NCI-H460 (cell line): ENCODE measurements at places on chromosomes 13 and 19.

DNA sequence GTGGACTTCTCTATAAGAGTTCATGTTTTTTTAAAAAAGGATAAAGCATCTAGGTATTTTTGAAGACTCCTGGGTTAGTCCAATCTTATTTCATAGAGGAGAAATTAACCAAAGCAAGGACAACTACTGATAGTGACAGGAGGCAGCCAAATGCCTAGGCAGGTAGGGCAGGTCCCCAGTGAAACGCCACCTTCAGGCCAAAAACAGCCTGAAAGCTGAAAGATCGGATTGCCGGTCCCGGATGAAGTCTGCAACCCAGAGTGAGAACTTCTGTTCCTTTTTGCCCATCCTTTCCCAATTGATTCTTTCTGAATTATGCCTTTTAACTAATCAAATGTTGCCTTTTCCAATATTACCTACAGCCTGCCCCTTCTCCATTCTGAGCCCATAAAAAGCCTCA lies 6.1 kb upstream of the GGACT start:
- no peak for DNase-seq

GRCh38 chr19:43362179-43362578 lies 8.7 kb downstream of the CD177 start:
- DNase-seq = no peak

- DNase-seq = no peak
Observed at GRCh38 chr13:49584771-49585182, 581 bp downstream of the RCBTB1 start.

- no peak for DNase-seq
Observed at GRCh38 chr13:70183041-70183440, 74.8 kb upstream of the KLHL1 start.
